Lower lobe of right lung (tissue), 2 donors: ENCODE measurements at places on chromosomes 5 and 9. TPM values are rescaled to one million over a fixed set of nuclear protein-coding genes. Genes with fewer than 3 reads are reported as not detected.

GRCh38 chr5:179872828-179873575 is 14.4 kb upstream of the MRNIP start:
- DNase-seq: no peak
- H3K36me3 ChIP-seq: peaks cover 82% of the 10 kb centered on the region
- no peaks in the 10 kb centered on the region for H3K4me1 ChIP-seq
- H3K27me3 ChIP-seq: no peaks in the 10 kb centered on the region
- no peak overlapping the region for H3K4me3 ChIP-seq

DNA sequence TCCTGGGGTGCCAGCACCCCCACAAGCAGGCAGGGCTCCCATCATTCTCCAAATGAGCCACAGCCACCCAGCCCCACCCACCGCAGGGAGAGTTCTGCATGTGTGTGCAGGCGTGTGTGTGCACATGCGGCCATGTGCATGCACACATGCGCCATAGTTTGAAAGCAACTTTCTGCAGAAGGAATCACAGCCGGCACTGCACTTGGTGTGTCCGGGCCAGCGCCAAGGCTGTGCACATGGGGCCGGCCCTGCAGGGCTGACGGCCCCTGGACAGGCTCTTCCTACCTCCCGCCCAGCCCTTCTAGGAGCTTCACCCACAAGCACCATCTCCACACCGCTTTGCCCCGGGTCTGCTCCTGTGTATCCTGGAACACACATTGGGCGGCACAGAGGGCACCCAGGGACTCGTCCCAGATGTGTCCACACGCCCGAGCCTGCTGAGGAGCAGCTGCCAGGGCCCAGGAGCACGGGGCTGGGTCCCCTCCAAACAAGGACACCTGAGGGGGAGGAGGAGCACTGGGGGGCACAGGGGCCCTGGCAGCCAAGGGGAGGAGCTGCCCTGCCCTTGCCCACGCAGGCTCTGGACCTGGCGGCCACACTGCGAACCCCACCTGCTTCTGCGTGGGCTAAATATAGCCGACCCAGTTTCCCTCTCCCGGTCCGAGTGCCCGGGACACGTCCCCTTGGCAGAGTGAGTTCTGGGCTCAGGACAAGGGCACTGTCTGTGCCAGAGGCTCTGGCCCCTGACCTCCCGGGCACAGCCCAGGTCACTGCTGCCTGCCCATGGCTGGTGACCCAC is 19.1 kb downstream of the TPPP start:
- peaks cover 35% of the 10 kb centered on the region for H3K4me1 ChIP-seq
- H3K27me3 ChIP-seq: no peaks in the 10 kb centered on the region
- H3K36me3 ChIP-seq: no peaks in the 10 kb centered on the region

DNA sequence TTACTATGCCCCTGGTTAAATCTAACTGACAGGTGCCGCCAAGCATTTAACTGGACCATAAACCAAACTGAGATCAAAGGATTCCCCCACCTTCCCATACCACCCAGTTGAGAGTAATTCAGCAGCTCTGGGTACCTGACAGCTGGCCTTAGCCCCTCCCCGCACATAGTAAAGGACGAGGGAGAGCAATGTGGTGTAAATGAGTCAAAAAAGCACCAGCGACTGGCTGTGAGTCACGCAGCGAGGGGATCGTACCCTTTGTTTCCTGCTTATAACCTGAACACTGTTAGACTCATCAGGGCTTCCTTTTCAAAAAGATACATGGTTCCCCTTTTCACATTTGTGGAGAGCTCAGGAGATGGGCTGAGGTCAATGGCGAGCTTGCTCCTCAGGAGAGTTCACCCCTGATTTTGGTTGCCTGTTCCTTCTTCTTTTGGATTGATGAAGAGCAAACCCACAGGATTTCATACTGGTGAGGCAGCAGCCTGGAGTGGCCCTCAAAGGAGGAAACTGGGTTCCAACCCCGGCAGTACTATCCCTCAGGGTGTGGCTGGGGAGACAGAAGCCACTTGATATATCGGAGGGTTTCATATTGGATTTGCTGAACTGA is 71.5 kb downstream of the ANKRD33B start:
- no peaks in the 10 kb centered on the region for H3K27me3 ChIP-seq
- H3K36me3 ChIP-seq: no peaks in the 10 kb centered on the region
- no peak for DNase-seq
- H3K4me3 ChIP-seq: no peak overlapping the region
- H3K27ac ChIP-seq: no peak overlapping the region

Gene PRELID2
- 10.2 TPM for total RNA-seq

DNA sequence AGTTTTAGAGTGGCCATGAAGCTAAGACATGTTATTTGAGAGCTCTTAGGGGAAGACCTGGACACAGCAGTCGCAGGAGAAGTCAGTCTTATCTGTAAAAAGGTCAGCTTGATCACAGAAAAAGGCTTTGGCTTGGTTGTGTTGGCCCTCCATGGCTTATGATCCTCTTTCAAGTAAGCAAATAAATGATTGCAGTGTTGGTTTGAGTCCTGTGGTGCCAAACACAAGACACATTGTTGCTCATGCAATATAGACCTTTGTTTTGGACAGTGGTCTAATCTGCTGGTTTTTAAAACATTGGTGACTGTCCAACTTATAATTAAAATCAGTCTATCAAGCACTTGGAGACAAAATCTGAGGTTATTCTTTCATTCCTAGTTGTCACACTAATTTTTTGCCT is 54.0 kb downstream of the DOCK8 start:
- H3K4me3 ChIP-seq: no peak overlapping the region
- no peak overlapping the region for H3K27ac ChIP-seq
- no peaks in the 10 kb centered on the region for H3K27me3 ChIP-seq
- H3K4me1 ChIP-seq: peaks cover 9% of the 10 kb centered on the region
